ENCODE measurements at places on chromosomes 16 and 17.

DNA sequence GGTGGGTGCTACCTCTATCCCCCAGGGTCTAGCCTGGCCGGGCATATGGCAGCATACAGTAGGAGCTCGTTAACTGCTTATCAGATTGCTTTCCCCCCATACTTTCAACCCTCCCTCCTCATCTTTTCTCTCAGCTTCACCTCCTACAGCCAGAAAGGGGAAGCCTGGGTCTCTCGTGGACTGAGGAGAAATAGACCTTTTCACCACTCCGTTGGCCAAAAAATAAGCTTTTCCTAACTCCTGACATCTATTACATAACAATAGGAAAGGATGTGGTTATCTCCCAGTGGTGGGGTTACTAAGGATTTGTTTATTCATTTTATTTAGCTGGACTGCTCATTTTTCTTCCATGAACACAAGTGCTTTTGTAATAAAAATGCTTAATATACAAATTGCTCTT, 9.0 kb upstream of the CXCL16 start:
- DNase-seq, result no peak

DNA sequence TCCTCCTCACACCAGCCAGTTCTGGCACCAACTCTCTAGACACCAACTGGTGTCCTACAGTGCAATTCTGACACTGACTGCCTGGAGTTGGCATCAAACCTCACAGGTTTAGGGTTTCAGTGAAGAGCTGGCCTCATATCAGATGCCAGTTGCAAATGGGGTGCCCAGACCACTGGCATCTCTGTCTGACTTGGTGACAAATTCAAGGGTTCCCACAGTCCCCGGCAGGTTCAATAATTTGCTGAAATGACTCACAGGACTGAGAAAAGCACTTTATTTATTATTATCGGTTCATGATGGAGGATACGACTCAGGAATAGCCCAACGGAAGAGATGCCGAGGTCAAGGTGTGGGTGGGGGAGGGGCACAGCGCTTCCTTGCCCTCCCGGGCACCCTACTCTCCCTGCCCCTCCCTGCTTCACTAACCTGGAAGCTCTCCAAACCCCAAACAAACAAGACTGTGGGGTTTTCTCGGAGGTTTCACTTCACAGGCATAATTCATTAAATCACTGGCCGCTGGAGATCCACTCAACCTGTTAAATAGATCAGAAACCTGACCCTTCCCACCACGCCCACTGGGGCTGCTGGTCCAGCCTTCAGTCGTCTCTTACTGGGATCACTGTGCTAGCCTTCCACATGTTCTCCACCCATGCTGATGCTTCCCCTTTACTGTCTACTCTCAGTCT, 1.7 kb upstream of the NLRP1 start:
- DNase-seq, result no peak

- DNase-seq, result no peak
These were observed 20.4 kb downstream of the TRIM16 start for GRCh38 chr17:15663691-15664090.

GRCh38 chr16:4696172-4696904, 3.0 kb downstream of the NUDT16L1 start:
- no peak for DNase-seq

GRCh38 chr17:77865112-77865611, 93.3 kb upstream of the TNRC6C start:
- peak; percentile 91 for DNase-seq

DNA sequence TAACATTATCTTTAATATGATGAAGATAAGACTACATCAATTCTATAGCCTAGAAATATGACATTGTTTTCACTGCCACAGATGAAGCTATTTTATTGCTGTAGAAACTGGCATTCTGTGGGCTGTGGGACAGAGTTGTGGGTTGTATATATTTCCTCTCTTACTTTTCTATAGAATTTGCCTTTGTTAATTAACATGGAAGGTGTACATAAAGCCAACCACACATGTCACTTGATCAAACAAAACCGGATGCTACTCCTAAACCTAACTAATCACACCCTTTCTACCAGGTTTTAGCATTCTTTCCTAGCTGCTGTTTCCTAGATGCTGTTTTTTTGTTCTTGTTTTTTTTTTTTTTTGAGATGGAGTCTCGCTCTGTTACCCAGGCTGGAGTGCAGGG, 81.2 kb upstream of the ATP2A3 start:
- no peak for DNase-seq

DNA sequence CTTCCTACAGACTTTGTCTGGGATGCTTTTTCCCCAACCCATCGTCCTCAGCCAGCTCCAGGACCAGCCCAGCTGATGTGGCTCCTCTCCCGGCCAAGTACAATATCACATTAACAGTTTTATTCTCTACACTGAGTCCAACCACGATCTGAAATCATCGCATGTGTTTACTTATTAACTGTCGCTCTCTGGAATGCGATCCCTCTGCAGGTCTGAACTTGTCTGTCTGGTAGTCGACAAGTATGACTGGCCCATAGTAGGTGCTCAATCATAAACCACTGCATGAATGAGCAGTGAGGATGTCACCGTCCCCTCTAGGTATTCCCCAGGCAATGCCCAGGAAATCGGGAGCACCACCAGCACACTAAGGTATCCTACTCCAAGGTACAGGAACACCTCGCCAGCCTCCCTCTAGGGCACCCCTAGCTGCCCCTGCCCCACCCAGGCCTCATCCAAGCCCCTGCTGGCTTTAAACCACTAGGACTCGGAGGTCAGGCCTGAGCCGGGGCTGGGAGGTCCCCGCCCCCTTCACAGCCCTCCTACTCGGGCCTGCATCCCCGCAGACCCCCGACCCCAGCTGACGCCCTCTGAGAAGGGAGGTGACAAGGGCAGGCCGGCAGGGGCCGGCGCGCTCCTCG, 27.7 kb downstream of the RTN4RL1 start:
- peak; percentile 62 for DNase-seq

DNA sequence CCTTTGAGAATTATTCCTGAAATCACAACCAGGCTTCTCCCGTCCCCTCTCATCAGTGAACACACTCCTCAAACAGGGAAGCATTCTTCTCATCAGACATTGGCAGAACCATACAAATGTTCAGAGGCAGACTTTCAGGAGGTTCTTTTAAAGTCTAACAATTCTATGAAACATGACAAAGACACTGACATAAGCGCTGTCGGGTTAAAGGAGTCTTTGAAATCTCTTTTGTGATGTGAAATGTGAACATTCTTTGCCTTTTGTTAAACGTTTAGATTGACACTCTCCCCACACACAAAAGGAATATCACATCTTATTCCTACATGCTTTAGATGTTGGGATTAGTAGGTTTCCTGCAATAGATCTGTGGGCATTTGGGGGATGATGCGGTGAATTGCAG, 63.9 kb downstream of the NETO2 start:
- no peak for DNase-seq

DNA sequence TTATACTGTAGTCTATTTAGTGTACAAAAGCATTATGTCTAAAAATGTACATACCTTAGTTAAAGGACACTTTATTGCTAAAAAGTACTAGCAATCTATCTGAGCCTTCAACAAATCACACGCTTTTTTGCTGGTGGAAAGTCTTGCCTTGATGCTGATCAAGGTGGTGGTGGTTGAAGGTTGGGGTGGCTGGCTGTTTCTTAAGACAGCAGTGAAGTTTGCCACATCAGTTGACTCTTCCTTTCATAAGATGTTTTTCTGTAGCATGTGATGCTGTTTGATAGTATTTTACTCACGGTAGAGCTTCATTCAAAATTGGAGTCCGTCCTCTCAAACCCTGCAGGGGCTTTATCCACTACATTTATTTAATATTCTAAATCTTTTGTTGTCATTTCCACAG, 8.6 kb downstream of the ADGRG5 start:
- DNase-seq, result no peak

GRCh38 chr17:58330997-58331814, 2.6 kb upstream of the TSPOAP1 start:
- DNase-seq, result no peak

DNA sequence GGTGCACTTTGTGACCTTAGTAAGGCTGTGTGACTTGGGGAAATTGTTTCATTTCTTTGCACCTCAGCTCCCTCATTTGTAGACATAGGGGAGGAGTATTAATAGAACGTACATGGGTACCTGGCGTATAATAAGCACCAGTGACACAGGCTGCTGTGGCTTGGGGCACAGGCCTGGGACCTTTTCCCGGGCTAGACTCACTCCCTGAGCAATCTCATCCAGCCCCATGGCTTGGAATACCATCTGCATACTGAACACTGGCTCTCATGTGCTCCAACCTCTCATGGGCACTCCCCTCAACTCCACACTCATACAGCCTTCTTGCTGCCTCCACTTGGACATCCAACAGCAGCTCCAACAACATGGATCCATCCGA, 41.0 kb upstream of the MRPS23 start:
- DNase-seq, result no peak

GRCh38 chr17:45277216-45277849, 15.4 kb upstream of the SPATA32 start:
- peak; percentile 84 for DNase-seq

DNA sequence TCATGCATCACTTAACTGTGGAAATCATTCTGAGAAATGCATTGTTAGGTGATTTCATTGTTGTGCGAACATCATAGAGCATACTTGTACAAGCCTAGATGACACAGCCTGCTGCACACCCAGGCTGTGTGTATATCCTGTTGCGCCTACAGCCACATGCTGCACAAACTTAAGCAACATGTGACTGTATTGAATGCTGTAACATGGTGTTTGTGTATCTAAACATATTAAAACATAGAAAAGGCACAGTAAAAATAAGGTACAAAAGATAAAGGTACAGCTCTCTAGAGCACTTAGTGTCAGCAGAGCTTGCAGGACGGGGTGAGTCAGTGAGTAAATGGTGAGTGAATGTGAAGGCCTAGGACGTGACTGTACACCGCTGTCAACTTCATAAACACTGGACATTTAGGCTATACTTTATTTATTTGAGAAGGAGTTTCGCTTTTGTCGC, 11.9 kb downstream of the FOXK2 start:
- no peak for DNase-seq

DNA sequence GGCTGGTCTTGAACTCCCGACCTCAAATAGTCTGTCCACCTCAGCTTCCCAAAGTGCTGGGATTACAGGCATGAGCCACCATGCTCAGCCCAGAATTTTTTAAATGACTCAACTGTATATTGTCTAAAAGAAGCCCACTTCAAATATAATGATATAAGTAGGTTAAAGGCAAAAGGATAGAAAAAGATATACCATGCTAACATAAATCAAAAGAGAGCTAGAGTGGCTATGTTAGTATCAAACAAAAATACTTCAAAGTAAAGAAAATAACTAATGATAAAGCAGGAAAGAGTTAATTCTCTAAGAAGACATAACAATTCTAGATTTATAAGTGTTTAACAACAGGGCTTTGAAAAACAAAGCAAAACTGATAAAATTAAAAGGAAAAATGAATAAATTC, 13.3 kb upstream of the MPO start:
- DNase-seq, result no peak

GRCh38 chr17:75511610-75512575, 3.4 kb downstream of the CASKIN2 start:
- no peak for DNase-seq

- DNase-seq, result no peak
These were observed 21.6 kb upstream of the EVPL start for GRCh38 chr17:76048711-76049110.

GRCh38 chr17:17075125-17075781, 33.0 kb downstream of the MPRIP start:
- DNase-seq, result no peak

DNA sequence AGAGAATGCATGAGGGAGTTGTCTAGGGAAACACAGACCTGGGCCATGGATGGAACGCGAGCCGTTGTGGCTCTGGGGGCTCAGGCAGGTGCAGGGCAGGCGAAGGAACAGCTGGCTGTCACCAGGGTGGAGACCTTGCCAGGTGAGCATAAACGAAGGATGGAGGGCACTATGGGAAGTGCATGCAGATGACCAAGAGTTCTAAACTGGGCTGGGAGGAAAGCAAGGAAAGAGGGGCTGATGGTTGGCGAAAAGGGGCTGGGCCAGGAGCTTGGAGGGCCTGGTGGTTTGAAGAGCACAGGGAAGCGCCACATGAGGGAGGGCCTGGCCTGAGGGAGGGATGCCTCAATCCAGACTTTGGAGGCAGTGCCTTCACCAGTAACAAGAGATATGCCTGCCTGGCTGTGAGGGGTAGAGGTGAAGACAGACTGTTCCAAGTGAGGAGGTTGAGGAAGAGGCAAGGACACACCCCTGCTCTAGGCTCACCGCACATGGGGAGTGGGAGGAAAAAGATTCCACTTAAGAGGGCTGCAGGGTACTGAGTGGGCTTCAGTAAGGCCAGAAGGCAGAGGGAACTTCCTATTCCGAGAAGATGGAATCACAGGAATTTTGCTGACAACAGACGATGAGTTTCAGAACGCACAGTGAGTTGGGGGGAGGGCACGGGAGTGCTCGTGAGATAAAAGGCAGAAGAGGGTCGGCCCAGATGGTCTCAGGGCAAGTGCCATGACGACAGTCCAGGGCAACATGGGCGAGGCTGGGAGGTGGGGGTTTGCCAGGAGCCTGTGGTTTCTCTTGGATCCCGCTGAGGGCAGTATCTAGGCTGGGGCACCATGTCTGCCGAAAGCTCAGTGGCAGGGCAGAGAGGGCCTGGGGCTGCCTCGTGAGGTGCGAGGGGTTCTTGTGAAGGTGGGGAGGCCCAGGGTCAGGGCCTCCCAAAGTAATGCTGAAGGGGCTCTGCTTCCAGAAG, 20.6 kb downstream of the B9D1 start:
- peak; percentile 11 for DNase-seq

DNA sequence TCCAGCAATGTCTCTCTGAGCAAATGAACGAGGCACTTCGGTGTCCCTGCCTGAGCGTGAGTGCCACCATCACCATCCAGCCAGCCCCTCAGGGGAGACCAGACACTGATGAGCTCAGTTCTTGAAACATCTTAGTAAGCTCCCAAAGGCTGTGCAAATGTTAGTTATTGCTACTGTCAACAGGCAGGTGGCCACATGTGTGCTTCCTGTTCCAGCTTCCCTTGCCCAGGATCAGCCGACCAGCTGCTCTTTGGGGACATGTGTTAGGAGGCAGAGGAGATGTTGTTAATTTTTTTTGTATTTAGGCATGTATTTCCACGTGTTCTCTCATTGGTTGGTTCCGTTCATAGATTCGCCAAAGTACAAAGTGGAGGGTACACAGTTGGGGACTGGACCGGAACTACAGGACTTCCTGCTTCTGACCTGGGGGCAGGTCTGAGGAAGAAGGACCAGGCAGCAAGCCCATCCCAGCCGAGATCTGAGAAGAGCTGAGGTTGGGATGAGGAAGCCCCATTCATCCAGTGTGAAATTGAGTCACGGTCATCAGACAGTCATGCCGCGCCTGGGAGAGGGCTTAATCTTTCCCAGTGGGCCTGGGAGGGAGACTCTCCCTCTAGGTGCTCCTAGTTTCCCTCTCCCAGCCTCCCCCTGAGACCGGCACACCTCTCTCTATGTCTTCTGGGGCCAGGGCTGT, 3.8 kb downstream of the TTYH2 start:
- DNase-seq, result peak; percentile 56

- no peak for DNase-seq
These were observed 96.3 kb downstream of the WWOX start for GRCh38 chr16:78195797-78196196.
